ENCODE measurements at places on chromosomes 2 and 18. TPM values are rescaled to one million over a fixed set of nuclear protein-coding genes. Genes with fewer than 3 reads are reported as not detected.

- DNase-seq = no peak
Observed at GRCh38 chr2:128524183-128524582, 205.5 kb upstream of the HS6ST1 start.

NPAS2 gene
- total RNA-seq = 5.2 TPM

DNA sequence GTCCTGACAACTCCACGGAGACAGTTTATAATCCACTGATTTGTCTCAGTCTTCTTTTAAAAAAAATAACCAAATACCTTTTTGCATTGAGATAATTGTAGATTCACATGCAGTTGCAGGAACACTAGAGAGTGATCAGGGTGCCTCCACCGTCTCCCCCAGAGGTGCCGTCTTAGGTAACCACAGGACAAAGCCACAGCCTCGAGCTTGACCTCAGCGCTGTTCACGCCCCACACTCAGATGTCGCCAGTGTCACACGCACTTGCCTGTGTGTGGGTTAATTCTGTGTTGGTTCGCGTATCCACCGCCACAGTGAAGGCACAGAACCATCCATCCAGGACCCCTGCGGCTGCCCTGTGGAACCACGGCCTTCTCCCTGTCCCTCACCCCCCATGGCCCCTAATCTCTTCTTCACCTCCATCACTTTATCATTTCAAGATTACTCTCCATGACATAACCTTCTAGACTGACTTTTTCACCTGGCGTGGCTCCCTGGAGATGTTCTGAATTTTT is 295.0 kb upstream of the HDAC4 start:
- no peak for DNase-seq

GRCh38 chr2:26743852-26744251 is 20.2 kb upstream of the SLC35F6 start:
- DNase-seq = no peak

DNA sequence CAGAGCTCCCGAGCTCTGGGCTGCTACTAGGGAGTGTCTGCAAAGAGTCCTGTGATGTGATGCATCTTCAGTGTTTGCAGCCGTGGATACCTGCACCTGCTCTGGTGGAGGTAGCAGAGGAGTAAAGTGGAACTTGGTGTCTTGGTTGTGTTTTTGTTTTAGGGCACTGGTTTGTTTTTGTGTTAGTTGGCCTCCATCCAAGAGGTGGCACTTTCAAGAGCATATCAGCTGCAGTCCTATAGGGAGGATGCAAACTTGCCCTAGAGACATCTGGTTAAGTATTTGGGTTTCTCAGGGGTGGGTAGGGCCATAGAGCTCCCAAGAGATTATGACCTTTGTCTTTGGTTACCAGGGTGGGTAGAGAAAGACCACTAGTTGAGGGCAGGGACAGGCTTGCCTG is 1249.0 kb upstream of the FAM98A start:
- no peak for DNase-seq

NEU2 gene
- total RNA-seq = not detected

DNA sequence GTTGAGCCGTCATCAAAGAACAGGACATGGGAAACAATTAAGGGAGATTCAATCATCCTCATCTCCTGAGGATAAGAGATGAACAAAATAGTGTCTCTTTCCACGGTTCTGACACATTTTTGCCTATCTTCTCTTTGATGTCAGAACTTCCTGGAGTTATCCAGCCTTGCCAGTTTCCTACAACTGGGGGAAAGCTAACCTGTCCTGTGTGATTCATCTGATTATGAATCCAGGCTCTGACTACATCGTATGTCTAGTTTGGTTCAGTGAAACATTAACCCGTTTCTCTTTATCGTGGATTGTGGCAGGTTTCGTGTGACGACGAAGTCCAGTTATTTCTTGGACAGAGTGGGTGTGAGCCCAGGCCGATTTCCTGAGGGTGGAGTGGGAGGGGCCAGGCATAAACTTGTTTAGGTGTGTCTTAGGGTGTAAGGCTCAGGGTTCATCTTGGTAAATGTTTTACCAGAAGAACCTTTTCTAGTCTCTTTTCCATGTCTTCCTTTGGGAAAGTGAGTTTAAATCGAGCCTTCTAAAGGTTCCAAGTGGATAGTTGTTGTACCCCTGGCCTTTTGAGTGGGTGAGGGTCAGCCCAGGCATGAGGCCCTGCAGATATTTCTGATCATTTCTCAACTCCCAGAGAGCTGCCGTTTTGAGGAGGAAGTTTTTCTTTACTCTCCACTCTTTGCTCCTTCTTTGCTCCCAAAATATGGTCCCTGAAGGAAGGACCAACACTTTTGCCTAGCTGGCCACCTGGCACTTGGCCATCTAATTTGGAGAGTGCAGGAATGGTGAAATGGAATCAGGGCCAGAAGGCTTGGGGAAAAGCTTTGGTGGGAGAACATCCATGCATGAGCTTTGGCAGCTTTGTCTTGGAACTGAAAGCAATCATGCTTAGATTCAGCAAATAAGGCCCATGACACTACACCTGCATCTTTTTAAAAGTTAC is 50.4 kb upstream of the FZD5 start:
- no peak for DNase-seq

SIX2 gene
- total RNA-seq = not detected

DNA sequence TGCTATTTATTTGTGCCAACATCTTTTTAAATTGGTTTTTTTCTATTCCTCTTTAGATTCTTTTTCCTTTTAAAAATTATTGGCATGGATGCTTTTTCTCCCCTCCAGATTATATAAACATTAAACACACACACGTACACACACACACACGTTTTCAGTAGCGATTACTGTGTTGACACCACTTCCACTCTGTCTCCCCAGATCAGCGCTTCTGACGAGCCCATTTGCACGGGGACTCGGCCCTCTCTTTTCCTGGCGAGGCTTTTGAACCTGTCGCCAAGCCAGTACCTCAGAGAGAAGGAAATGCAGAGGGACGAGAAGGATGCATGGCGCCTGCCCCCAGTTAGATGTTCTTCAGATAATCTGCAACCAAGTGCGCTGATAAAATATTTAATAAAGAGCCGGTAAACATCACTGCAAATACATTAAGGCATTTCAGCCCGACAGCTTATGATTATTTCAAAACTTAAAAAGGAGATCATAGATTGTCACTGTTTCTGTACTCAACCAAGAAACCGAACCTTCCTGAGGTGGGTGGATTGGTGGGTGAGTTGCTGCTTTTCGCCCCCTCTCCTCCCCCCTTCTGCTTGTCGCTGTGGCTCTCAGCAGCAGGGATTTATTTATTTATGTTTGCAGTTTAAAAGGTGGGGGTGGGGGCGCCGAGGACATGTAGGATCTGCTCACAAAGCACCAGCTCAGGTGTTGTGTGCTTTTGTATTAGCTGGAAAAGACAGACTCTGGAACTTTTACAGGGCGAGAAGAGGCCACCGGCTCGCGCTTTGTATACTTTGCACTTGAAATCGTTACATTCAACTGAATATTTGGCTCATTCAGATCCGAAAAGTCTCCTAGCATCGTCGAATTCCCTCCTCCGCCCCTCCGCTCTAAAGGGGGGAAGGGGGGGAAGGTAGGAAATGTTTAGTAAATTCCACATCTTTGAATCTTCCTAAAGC is 787 bp upstream of the TBR1 start:
- no peak for DNase-seq

GRCh38 chr2:27502142-27502541 is 5.5 kb downstream of the GCKR start:
- no peak for DNase-seq

ZFAND2B gene
- total RNA-seq = 57.6 TPM

HOXD13 gene
- 4.2 TPM for total RNA-seq

- DNase-seq = no peak
Observed at GRCh38 chr2:106147665-106148064, 46.4 kb downstream of the UXS1 start.

- no peak for DNase-seq
Observed at GRCh38 chr2:62234755-62235655, 39.1 kb downstream of the B3GNT2 start.

DNA sequence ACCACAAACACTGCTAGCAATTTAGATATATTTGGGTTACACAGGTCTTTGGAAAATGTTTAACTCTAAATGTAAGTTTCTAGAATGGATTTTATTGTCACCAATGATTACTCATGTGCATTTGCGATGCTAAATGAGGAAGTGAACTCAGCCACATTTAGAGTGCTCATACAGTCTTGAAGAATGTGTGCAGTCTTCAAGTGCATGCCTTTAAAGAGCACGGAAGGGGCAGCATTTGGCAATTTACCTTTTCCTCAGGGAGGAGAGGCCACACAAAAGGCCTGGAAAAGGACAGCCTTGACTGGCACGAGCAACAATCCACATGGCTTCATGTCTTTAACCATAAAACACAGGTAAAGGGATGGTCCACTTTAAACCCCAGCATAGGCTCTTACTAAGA is 78.5 kb upstream of the STK17B start:
- no peak for DNase-seq
